Esophagus squamous epithelium (tissue), 5 donors: ENCODE measurements at places on chromosomes 4 and X.

- DNase-seq, result no peak
Measured at GRCh38 chr4:16123356-16124084, 39.7 kb upstream of the PROM1 start.

- DNase-seq, result no peak
Measured at GRCh38 chr4:7311205-7311604, 118.9 kb downstream of the SORCS2 start.

GRCh38 chr4:81562093-81562492 is 90.4 kb upstream of the RASGEF1B start:
- no peak for DNase-seq

DNA sequence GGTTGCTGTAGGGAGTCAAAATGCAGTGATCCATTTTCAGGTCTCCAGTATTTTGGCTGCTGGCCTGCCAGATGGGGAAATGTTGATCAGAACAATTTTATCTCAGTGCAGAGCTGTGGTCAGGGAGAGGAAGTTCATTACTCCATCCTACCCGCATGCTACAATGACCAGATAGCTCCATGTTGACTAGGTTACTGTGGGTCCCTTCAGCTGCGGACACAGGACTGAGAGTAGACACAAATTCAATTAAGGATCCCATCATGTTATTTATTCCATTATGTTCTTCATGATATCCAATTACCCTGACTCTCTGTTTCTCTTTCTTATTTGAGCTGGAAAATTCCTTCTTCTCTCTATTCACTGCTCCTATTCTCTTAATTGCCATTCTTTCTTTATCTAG is 16.3 kb downstream of the SYNPO2 start:
- no peak for DNase-seq

GRCh38 chrX:107707866-107708265 is 67.7 kb downstream of the TSC22D3 start:
- DNase-seq, result no peak

DNA sequence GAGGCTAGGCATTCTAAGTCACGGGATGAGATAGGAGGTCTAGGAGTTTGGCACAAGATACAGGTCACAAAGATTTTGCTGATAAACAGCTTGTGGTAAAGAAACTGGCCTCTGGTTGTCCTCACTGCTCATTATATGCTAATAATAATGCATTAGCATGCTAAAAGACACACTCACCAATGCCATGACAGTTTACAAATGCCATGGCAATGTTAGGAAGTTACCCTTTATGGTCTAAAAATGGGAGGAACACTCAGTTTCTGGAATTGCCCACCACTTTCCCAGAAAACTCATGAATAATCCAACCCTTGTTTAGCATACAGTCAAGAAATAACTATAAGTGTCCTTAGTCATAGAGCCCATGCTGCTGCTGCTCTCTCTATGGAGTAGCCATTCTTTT is 286.9 kb downstream of the ZNF674 start:
- no peak for DNase-seq

DNA sequence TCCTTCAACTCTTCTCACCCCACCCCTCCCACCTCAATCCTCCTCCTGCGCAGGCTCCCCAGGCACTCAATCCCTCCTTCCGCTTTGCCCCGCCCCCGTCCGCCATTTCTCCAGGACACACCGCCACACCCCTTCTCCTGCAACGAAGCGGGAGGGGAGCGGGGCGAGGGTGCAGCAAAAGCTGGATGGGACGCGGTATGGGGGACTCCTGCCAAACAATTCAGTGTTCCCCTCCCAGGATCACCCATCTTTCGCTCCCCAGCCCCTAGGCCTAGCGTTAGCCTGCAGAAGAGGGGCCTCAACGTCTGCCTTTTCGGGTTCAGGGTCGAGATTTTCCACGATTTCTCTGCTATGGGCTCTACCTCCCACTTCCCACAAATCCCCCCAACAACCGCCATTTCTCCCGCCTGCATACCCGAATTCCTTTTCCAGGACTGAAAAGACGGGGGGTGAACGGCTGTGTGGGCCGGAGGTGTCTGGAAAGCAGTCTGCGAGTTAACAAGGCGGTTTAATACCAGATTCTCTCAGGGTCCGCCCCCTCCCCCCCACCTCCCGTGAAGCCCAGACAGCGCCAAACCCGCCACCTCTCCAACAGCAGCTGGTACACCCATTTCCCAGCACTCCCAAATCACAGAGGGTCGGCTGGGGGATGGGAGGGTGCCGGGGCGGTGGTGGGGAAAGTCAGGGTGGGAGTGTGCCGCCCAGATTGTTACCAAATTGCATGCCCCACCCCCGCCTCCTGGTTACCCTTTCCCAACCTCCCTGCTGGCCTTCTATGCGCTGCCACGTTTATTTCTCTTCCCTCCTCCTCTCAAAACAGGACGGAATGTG is 774 bp downstream of the ARMCX2 start:
- peak; percentile 1 for DNase-seq

DNA sequence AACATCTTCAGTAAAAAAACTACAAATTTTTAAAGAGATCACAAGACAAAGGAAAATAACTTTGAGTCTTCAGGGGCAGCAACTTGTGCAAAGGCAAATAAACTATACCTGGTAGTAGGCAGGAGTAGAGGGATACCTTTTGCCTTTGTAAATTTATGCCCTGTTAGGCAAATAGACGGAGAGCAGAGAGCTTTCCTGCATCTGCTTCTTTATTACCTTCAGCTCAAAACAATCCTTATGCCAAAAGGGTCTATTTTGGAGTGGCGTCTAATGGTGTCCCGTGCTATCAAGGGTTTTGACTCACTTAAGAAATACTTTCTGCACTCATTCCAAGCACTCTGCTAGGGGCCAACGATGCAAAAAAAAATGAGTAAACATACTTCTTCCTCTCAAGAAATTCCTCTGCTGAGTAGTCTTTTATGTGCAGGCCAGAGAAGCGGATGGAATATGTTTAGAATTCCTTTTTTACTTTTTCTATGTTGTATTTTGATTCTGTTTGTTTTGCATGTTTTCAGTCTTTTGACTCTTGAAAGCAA is 131.9 kb downstream of the ANXA5 start:
- no peak for DNase-seq

DNA sequence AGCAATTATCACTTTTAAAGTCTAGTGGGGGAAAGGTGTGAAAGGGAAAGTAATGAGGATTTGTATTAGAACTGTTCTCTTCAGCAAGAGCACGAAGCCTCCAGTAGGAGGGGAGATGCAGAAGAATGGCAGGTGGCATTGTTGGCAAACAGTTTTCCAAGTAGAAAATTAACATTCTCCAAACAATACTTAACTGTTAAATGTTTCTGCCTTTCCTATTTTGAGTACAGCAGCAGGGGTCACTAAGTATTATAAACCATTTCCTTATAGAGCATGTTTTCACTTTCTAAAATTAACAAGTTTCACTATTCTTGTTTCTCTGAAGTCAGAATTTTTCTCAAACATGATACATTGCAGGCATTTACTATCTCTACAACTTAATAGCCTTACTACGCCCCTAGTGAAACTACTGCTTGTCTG is 58.7 kb downstream of the LEF1 start:
- DNase-seq, result no peak

DNA sequence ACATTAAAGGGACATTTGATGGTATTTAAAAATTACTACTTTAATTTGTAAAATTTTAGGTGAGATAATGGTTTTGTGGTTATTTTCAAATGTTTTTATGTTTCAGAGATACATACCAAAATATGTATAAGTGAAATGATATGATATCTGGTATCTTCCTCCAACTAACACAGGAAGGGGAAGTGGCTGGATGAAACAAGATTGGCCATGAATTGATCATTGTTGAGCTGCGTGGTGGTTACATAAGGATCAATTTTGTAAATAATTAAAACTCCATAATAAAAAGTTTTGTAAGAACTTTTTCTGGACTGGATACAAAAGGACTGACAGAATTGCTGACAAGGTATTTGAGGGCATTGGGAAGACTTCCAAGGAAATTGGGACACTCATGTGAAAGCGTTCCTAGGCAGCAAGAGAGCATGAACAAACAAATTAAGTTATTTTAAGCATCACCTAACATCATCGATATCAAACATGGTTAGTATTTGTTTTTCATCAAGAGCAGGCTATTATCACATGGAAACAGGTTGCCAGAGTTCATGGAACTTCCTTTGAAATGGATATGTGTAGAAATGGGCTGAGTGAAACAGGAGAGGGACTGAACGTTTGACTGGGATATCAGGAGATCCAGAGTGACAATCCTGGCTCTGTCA is 4.4 kb upstream of the PGM2 start:
- DNase-seq, result no peak

DNA sequence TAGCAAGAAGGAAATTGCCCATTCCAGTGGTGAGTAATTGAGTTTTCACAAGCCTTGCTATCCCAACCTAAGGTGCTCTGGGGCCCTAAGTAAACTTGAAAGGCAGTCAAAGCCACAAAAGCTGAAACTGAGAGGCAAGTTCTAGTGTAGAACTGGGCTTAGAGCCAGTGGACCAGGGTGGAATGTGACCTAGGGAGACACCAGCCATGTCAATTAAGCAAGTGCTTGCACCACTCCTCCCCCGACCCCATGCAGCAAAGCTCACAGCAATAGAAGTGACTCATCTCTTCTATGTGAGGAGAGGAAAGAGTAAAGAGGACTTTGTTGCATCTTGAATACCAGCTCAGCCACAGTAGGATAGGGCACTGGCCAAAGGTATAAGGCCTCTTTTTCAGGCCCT is 486.1 kb upstream of the POU3F4 start:
- DNase-seq, result no peak

GRCh38 chr4:124105212-124105611 is 607.3 kb downstream of the ANKRD50 start:
- DNase-seq, result no peak
